ENCODE measurements at places on chromosomes 1 and 21. TPM values are rescaled to one million over a fixed set of nuclear protein-coding genes. Genes with fewer than 3 reads are reported as not detected.

Gene KRTAP19-1
- total RNA-seq: not detected

Gene NBPF15
- total RNA-seq: 18.4 TPM

Gene NUF2
- 25.2 TPM for total RNA-seq

Gene KRTAP12-2
- total RNA-seq: not detected

Gene LRRN2
- 13.3 TPM for total RNA-seq

Gene NPR1
- 2.6 TPM for total RNA-seq

Gene LCE1A
- not detected for total RNA-seq

Gene CD34
- total RNA-seq: 0.02 TPM

Gene HDAC1
- 52.5 TPM for total RNA-seq

Gene GBP7
- total RNA-seq: not detected

Gene MTFR1L
- total RNA-seq: 24.9 TPM

Gene FAM72B
- total RNA-seq: 6.8 TPM

Gene AMY1A
- not detected for total RNA-seq

Gene ASPM
- total RNA-seq: 17.6 TPM

Gene SESN2
- total RNA-seq: 10.4 TPM

Gene CFHR4
- total RNA-seq: not detected

Gene LMX1A
- total RNA-seq: not detected

Gene GRHL3
- total RNA-seq: 0.76 TPM

Gene MYBPH
- not detected for total RNA-seq

Gene TFF2
- total RNA-seq: not detected

Measured in A549 treated with AZD2906 at 1 μM for 4 hours (cell line).